ENCODE measurements at places on chromosomes 5 and 9.

DNA sequence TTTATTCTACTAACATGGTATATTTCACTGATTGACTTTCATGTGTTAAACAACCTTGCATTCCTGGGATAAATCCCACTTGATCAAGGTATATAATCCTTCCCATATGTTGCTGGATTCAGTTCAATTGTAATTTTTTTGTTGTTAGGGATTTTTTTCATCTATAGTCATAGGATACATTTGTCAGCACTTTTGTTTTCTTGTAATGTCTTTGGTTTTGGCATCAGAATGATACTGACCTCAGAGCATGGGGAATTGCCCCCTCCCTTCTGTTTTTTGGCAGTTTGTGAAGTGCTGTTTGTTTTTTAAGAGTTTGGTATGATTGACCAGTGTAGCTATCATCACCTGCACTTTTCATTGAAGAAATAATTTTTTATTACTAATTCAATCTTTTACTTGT is 176.8 kb upstream of the RASEF start:
- no peak for DNase-seq

DNA sequence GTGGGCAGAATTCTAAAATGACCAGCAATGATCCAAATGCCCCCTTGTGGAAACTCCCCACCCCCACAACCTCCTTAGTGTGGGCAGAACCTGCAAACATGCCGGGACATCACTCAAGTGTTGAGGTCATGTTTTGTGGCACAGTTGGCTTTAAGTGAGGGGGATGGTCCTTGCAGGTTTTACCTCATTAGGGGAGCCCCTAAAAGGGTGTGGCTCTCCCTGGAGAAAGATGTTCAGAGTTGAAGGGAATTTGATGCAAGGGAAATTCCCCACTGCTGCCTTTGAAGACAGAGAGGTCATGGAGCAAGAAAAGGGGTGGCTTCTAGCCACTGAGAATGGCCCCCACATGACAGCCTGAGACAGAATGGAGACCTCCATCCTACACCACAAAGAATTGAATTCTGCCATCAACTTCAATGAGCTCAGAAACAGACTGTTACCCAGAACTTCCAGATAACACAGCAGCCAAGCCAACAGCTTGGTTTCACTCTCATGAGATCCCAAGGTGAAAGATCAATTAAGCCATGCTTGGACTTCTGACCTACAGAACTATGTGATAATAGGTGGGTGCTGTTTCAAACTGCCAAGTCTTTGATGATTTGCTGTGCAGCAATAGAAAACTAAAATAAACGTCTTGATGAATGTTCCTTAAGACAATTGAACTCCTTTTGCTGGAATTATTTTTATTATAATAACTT is 103.4 kb downstream of the MED10 start:
- no peak for DNase-seq

DNA sequence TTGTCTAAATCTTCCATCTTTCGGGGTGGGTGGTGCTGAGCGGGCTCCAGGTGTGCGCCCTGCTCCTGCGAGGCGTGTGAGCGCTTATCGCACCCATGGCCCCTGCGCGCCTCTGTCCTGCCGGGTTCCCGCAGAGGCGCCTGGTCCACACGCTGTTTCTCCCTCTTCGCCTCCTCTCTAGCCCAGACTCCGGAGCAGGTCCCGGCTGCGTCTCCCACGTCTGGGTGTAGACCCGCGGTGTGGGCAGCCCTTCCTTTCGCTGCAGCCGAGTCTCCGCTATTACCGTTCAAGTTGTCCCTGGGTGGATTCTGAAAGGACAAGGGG is 40.5 kb upstream of the PLEKHG4B start:
- DNase-seq, result no peak

DNA sequence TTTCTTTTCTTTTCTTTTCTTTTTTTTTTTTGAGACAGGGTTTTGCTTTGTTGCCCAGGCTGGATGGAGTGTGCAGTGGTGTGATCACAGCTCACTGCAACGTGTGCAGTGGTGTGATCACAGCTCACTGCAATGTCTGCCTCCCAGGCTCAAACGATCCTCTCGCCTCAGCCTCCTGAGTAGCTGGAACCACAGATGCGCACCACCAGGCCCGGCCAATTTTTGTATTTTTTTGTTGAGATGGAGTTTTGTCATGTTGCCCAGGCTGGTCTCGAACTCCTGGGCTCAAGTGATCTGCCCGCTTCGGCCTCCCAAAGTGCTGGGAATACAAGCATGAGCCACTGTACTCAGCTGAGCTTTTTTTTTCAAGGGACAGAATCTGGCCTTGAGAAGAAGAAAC is 36.8 kb upstream of the TJP2 start:
- no peak for DNase-seq

DNA sequence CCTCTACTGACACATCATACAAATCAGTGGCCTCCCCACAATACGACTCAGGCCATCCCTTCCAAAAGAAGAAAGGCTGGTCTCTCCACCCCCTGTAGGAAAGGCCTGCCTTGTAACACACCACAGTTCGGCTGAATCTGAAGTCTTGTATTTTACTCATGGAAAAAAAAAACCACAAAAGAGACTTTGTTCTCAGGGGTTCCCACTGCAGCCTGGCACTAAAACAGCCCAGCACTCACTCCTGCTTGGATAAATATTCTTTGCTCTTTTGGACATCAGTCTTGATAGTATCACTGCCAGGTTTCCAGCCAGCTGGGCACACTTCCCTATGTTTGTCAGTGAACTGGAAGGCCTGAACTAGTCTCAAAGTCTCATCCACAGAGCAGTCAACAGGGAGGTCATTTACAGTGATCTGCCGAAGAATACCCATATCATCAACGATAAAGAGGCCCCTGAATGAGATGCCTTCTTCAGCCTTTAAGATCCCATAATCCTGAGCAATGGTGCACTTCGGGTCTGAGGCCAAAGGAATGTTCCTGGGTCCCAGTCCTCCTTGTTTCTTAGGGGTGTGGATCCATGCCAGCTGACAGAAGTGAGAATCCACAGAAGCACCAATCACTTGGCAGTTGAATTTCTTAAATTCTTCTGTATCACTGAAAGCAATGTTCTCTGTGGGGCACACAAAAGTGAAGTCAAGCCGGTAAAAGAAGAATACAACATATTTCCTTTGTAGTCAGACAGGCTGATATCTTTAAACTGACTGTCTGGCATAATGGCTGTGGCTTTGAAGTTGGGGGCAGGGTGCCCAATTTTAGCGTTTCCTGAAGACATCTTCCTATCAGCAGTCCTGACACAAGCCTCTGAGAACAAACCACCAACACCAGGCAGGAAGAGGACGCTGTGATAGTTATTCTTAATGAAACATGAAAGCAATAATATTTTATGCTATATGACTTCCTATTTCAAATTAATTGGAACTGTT is 198.1 kb downstream of the LURAP1L start:
- DNase-seq, result no peak

DNA sequence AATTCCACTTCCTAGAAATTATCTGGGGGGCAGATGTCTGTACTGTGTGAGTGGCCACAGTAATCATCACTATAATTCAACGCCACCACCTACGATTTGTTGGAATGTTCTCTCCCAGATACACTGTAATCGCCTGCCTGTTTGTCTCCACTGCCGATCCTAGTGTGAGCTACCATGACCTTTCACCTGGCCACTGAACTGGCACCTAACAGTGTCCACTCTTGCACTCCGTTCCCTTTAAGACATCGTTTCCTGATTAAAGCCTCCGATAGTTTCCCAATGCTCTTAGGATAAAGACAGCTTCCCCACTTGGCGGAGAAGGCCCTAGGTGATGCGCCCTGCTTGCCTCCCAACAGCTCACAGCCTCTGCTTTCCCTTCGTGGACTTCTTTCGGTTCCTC is 4.0 kb downstream of the PHYKPL start:
- no peak for DNase-seq

DNA sequence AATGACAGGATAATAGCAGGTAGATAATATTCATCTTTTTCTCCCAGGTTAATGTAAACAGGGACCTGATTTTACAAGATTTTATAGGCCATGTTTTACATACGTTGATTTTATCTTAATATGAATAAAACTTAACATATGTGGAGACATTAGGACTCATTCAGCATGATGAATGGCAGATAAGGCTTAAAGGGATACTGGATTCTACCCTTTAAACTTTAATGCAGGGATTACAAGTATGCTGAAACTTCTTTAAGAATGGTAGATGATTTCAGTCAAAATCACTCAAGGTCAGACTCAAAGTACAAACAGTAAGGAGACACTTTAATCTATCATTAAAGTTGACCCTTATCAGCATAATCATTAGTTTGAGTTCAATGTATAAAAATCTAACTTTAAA is 274.5 kb upstream of the IZUMO3 start:
- DNase-seq, result no peak

GRCh38 chr9:69822116-69822750 is 1.6 kb downstream of the CFAP95 start:
- DNase-seq, result no peak

- DNase-seq, result no peak
These were observed 819 bp downstream of the ADRA1B start for GRCh38 chr5:159916841-159917761.

- DNase-seq, result no peak
These were observed 32.2 kb downstream of the LNPEP start for GRCh38 chr5:96968074-96968473.

DNA sequence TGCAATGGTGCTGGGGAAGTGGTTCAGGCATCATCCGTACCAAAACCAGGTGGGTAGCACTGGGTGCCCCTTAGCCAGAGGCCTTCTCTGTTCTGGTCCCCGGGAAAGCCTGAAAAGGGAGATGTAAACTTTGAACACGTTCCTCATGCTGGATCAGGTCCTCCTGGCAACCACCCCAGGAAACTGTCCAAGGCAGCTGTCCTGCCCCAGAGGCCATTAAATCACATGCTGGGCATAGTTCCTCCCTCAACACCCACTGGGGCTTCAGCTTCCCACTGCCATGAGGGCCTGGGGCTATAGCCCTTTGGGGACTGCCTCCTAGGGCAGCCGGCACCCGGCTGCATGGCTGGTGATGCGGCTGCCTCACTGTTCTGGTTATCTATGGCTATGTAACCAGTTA is 228.9 kb upstream of the MVB12B start:
- no peak for DNase-seq

- no peak for DNase-seq
These were observed 269.1 kb downstream of the NR2F1-AS1 start for GRCh38 chr5:93311881-93312280.

DNA sequence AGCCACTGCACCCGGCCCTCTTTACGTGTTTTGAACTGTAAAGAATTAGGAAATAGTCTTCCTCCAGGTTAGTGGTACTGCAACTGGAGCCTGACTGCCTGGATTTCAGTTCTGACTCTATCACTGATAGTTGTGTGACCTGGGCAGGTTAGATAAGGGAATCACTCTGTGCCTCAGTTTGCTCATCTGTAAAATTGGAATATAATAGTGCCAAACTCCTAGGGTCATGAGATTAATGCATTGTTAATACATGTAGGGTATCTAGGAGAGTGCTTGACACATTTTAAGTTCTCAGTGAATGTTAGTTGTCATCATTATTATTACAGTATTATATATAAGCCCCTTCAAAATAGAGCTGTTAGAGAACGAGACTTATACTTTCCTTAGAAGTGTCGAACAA is 72.5 kb upstream of the FSD1L start:
- DNase-seq, result no peak

GRCh38 chr5:139636207-139636792 is 11.8 kb upstream of the CXXC5 start:
- peak; percentile 77 for DNase-seq

GRCh38 chr5:124705577-124705976 is 40.9 kb downstream of the ZNF608 start:
- no peak for DNase-seq

GRCh38 chr5:16428359-16428758 is 37.2 kb downstream of the ZNF622 start:
- DNase-seq, result no peak

DNA sequence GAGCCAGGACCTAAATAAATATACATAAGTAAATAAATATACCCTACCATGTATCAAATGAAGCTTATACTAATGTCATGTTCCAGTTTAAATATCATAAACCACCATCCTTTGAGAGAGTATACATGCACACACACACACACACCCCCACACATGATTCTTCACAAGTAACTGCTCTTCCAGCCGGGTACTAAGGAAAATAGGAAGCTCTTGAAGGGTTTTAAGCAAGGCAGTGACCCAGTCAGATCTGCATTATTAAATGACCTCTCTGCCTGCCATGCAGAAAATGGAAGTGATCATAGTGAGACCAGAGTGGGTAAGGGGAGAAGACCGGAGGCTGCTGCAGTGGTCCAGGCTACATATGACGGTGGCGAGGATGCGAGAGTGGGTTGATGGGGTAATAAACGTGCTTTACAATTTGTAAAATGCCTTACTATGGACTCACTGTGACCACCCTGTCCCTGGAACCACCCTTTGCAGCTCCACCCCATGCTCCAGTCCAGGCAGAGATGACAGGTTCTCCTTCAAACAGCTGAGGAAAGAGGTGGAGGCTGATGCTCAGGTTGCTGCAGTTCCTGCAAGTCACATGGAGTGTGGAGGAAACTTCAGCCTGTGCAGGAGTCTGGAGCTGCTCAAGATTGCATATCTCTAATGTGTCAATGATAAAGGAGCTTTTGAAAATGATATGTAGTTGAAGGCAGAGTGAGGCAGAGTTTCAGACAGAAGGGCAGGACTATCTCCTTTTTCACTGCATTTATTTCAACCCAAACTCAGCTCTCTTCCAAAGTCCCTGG is 38.8 kb upstream of the NDFIP1 start:
- DNase-seq, result no peak

DNA sequence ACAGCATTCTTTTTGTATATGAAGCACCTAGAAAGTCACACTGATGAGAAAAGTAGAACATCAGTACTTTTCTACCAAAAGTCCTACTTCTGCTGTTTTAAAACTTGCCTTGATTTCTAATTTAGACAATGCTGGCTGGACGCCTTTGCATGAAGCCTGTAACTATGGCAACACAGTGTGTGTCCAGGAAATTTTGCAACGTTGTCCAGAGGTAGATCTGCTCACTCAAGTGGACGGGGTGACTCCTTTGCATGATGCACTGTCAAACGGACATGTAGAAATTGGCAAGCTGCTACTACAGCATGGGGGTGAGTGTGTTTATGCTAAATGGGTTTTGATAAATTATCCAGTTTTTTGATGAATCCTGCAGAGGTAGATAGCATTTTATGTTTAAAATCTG is 73.5 kb downstream of the SLF1 start:
- DNase-seq, result no peak

- DNase-seq, result no peak
These were observed 22.0 kb downstream of the ROR2 start for GRCh38 chr9:91927922-91928510.

- no peak for DNase-seq
These were observed 126.5 kb downstream of the MRPS30 start for GRCh38 chr5:44935262-44935661.

Measured in activated CD8-positive, alpha-beta memory T cell treated with anti-CD3 and anti-CD28 coated beads for 24 hours (primary cell).